ENCODE measurements at places on chromosomes 5 and 9.

DNA sequence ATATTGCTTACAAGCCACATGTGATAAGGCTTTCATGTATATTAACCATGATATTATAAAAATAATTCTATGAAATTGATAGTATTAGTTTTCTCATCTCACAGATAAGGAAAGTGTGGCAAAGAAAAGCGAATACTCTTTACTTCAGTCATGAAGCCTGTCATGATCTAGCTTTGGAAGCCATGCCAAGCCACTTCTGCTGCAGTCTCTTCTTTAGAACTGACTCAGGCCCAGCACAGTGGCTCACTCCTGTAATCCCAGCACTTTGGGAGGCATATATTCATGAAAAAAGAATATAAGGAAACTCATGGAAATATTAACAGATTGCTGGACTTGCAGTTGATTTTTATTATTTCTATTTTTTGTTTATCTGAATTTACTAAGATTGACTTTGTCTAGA is 42.9 kb upstream of the PJA2 start:
- DNase-seq: no peak

DNA sequence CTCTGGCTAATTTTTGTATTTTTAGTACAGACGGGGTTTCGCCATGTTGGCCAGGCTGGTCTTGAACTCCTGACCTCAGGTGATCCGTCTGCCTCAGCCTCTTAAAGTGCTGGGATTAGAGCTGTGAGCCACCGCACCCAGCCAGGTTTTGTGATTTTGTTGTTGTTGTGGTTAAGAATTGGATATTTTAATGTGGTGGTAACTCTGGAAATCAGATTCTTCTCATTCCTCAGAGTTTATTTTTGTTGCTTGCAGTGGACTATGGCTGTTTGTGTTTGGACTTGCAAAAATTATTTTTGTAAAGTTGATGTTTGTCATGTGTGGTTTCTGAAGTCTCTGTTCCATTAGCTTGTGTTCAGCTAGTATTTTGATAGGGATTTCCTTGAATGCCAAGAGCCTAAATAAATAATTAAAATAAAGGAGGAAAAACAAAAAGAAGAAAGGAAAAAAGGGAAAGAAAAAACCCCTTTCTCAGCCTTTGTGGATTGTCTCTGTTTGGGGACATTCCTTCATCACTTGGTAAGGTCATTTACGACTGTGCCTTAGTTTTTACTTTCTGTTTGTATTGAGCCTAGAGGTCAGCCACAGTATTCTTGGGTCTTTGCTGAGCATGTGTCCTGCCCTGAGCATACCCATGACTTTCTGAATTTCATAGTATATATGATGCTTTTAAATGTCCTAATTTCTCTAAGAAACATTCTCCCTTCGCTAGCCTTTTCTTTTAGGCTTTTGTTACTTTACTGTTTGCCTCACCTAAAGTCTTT is 37.3 kb downstream of the PBX3 start:
- DNase-seq: no peak

DNA sequence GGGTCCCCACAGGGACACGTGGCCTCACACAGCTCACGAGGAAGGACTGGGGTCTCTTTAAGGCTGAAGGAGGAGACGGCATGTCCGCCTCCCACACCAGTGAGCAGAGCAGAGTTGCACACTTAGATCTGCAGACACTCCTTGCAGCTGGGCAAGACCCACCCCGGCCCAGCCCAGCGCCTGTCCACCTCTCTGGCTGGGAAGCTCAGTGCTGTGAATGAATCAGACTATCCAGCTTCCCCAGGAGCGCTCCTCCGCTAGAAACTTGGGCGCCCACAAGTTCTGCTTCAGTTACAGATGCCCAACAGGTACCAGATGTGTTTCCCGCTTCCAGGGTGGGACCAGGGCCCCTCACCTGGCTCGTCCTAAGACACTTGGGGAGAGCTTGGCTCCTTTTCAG is 78.9 kb downstream of the NSUN2 start:
- no peak for DNase-seq

DNA sequence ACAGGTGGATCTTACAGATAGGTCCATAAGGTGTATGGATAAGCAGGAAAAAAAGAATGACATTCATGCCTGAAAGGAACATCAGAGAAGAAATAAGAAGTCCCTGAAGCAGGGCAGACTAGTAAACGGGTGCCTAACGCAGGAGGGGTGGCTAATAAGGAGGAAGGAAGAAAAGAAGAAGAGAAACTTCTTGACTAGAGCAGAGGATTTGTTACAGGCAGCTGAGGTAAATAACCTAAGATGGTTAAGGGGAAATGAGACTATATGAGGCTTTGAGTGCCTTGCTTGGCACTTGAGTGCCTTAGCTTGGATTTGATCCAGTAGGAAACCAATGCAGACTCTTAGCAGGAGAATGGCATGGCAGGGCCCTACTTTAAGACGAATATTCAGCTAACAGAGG is 313.5 kb upstream of the PDE4D start:
- no peak for DNase-seq

DNA sequence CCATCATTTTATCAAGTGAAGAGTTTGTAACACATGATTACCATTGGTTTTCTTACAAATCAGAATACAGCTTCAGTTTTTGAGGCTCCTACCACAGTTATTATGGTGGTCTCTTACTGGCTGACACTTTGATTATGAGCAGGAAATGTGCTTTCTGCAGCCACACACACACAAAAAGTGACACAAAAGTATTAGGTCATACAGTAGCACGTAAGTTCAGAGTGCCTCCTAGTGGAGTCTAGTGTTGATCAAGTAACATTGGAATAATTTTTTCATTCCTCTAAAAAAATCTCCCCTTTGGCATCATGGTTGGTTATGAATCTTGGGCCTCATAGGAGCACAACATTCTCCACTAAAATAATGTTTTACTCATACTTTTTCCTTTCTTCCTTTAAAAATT is 37.6 kb downstream of the PAM start:
- no peak for DNase-seq

DNA sequence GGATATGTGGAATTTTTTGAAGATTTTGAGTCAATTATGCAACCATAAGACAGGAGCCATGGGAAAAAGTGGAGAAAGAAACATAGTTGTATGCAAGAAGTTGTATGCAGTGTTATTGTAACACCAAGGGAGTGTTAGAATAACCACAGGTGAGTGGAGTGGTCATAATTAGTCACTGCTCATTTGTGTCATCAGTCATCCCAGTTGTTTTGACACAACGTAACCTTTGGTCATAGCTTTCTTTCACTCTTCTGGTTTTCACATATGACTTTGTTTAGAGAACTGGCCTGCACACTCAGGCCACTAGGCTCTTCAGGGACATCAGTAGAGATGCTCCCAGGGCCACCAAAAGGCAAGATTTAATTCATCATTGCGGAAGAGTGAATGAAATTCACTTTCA is 158.7 kb upstream of the HMHB1 start:
- no peak for DNase-seq

DNA sequence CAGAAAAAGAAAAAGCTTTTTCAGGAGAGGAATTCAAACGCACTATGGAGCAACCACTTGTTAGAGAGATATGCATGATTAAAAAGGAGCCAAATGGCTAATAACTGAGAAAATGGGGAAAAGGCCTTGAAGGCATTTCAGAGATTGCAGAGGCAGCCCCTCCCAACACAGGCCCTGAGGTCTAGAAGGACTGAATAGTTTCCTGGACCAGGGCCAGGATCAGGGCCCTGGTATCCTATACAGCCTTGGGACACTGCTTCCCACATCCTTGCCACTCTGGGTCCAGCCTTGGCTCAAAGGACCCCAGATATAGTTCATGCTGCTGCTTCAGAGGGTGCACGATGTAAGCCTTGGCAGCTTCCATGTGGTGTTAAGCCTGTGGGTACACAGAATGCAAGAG is 20.7 kb upstream of the FEM1C start:
- no peak for DNase-seq

DNA sequence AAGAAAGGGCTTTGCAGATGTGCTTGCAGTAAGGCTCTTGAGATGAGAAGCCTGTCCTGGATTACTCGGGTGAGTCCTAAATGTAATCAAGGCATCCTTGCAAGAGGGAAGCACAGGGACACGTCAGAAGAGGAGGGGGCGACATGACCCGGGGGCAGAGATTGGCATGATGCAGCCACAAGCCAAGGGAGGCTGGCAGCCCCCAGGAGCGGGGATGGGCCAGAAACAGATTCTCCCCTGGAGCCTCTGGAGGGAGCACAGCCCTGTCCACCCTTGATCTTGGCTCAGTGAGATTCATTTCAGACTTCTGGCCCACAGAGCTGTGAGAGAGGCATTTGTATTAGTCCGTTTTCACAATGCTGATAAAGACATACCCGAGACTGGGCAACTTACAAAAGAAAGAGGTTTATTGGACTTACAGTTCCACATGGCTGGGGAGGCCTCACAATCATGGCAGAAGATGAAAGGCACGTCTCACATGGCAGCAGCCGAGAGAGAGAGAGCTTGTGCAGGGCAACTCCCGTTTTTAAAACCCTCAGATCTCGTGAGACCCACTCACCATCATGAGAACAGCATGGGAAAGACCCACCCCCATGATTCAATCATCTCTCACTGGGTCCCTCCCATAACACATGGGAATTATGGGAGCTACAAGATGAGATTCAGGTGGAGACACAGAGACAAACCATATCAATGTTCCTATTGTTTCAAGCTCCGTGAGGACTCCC is 76.1 kb downstream of the ADAMTS2 start:
- no peak for DNase-seq

DNA sequence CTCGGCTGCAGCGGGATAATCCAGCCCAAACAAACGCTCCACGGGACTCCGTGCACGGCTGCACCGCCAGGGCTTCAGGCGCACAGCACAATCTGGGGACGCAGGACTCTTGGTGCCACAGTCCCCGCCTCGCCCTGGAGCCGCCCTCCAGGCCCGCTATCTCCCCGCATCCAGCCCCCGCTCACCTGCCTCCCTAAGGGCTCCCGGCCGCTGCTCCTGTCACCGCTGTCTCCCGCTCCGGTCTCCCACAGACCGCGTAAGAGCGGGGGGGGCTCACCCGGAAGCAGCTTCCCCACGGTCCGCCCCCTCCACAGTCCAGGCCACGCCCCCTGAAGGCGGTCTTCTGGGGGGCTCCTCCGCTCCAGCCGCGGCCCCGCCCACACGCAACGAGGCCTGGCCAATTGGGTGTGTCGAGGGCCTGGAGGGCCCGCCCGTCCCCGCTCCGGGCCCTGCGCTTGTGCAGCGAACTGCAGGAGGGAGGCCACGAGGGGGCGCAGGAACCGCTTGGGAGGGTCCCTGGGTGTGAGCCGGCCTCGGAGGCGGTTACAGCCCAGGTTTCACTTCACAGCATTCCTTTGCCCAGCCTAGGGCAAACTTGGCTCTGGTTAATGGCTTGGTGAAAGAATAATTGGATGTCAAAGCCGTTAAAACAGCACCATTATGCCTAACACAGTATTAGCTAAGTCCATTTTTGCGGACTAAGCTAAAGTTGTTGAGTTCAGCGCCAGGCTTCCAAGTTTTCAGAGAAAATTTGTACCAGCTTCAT is at the start of gene ALAD:
ALAD (minus strand) TSS at position 258 of the 766 bp plus-strand sequence. CDS start 7,725 bp downstream, outside the sequence.
- peak; percentile 99 for DNase-seq

DNA sequence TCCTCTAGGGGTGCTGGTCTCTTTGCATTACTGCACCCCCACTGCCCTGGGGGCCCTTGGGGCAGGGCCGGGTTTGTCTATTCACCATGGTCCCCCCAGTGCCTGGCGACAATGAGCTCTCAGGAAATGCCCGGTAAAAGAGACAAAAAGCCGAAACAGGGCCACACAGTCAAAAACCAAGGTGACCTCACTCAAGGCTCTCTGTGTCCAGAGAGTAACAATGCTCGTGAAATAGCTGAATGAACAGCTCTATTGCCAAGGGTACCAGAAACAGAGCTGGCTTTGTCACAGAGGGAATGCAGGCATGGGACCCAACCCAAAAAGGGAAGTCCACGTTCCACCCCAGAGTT is 16.0 kb downstream of the SH3PXD2B start:
- no peak for DNase-seq

GRCh38 chr5:9370256-9370655 is 175.6 kb downstream of the SEMA5A start:
- no peak for DNase-seq

- DNase-seq: no peak
Observed at GRCh38 chr5:154593071-154593470, 115.0 kb upstream of the HAND1 start.

- DNase-seq: no peak
Observed at GRCh38 chr5:150140830-150141229, 14.8 kb downstream of the PDGFRB start.

- no peak for DNase-seq
Observed at GRCh38 chr5:101878190-101878589, 417.9 kb downstream of the SLCO4C1 start.

DNA sequence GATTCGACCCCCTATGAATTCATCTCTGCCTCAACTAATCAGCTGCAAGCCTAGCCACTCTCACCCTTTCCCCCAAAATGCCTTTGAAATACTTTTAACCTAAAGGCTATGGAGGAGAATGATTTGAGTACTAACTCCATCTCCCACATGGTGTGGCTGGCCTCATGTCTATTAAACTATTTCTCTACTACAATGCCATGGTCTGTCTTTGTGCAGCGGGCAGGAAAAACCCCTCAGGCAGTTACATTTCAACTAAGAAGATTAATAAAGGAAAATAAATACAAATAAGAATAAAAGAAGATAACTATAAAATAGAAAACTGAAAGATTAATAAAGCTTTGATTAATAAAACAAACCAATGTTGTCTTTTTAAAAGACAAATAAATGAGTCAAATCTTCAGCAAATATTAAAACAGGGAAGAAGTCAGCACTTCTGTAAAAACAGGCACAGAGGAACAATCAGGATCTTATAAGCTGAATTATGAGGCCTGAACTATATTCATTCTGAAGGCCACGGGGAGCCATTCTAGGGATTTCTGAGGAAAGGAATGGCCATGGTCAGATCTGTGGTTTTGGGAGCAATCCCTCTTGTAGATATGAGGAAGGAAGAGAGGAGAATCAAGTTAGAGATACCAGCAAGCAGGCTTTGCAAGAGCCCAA is 116.1 kb upstream of the SLC12A2 start:
- no peak for DNase-seq

DNA sequence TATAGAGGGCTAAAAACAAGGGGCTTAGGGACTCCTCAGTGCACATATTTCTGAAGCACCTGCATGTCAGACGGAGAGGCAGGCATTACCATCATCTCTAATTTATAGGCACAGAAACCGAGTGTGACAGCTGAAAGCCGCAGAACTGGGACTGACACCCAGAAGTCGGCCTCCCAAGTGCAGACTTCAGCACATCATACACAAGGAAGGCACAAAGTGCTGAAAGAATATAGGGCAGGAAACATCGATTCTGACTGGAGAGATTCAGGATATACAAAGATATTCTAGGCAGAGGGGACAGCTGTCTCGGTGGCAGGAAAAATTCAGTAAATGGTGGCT is 11.2 kb downstream of the MRPS27 start:
- DNase-seq: no peak

GRCh38 chr9:132541870-132542830 is 40.3 kb upstream of the BARHL1 start:
- no peak for DNase-seq

Measured in stimulated activated CD4-positive, alpha-beta T cell treated with anti-CD3 and anti-CD28 coated beads, Interleukin-2, amount 100 ng/mL, for 48 hours (primary cell).